T-helper 22 cell (primary cell): ENCODE measurements at places on chromosomes 7 and 10.

GRCh38 chr7:104174798-104175197, 33.0 kb downstream of the ORC5 start:
- no peak for DNase-seq

- DNase-seq = no peak
These were observed 74.3 kb downstream of the COL26A1 start for GRCh38 chr7:101436857-101437576.

DNA sequence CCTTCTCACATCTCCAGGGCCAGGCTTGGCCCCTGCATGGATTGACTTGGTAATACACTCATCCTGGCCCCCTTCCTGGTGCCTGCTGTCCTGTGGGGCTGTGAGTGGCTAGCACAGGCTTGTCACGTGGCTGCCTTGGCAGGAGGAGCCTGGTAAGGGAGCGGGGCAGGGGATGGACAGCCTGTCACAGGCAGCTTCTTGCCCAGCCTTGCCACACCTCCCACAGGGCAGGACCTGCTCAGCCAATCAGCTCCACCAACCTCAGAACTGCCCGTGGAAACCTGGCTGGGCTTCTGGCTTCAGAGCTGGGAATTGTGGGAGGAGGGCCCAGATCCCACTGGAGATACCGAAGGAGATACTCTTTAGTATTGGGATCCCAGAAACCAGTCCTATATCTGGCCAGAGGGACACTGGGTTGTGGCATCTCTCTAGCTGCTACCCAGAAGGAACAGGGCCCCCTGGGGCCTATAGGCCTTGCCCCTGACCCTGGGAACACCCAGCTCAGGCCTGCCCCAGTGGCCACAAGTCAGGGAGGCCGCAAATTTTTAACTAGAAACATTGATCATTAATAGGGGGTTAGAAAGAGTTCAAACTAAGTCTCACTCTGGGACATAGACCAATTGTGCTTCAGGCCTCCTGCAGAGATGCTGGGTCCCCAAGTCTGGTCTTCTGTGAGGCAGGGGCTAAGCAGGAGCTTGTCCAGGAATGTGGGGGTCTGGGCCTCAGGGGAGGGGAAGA, at the start of gene HOGA1:
TSS of gene HOGA1 (plus strand) at position 330 of the 738 bp plus-strand sequence. CDS start at position 645, 315 bp downstream.
- DNase-seq = no peak

DNA sequence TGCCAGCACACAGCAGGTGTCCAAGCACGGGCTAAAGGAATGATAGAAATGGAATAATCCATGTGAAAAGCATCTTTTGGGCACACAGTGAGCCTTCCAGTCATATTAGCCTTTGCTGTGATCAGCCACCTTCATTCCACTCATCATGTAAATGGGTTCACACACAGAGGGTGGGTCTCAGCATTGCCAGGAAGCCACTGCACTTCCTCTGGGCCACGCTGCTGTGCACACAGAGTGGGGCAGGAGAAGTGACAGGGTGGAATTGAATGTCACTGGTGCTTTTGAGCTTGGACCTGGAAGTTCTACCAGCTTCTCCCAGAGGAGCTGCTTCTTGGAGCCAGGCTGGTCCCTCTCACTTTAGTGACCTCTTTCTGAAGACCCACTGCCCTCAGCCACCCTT, 203.5 kb downstream of the USP6NL start:
- DNase-seq = no peak

- no peak for DNase-seq
These were observed 122.6 kb downstream of the MYL10 start for GRCh38 chr7:101506531-101506930.

- no peak for DNase-seq
These were observed 4.8 kb upstream of the ADD3 start for GRCh38 chr10:110002801-110003523.

DNA sequence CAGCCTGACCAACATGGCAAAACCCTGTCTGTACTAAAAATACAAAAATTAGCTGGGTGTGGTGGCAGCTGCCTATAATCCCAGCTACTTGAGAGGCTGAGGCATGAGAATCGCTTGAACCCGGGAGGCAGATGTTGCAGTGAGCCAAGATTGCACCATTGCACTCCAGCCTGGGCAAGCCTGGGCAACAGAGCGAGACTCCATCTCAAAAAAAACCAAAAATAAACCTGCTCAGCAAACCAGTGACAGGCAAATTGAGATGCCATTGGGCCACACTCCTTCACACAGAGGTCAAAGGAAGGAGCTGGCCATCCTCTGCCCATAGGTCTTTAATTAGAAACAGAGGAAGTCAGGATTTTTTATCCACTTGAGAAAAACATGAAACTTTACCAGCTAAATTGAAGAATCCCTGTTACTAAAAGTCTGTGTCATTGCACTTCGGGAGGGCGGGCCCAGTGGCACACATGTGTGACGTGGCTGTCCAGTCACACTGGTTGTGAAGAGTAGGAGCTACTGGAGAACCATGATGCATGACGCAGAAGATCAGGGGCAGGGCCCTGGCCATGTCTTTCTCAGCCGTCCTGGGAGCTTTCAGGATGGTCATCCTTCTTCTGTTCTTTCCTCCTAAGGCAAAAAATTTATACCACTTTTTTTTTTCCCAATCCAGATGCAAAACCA, 118.3 kb upstream of the ZNF438 start:
- no peak for DNase-seq

DNA sequence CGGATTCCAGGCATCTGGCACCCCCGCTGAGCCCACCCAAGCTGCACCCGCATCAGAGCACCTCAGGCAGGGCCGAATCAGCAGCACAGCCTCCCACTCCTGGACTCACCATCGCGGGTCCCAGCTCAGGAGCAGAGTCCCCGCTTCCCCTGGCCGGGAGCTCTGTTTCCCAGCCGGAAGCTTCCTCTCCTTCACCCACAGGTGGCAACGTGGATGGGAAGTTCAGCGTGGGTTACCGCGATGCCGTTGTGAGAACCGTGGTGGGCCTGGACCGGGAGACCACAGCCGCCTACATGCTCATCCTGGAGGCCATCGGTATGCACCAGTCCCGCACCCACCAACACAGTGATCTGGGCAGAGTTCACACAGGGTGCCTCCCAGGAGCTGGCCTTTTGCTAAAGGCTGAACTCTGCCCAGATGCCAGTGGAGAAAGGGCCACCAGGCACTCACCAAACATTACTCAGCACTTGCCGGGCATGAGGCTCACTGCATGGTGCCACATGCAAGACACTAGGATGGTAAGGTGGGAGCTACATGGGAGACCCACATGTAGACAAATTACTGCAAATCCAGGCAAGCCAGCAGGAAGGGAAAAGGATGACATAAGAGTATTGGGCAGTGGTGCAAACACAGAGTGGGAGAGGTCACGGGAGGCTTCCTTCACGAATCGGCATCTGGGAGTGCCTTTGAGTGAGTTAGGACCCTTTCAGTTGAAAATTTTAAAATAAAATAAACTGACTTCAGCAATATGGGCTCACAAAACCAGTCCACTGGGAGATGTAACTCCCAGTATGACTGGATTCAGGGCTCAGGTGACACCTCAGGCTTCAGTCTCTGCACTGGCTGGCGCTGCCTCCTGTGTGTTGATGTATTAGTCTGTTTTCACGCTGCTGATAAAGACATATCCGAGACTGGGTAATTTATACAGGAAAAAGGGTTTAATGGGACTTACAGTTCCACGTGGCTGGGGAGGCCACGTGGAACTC, 10.4 kb downstream of the C10orf105 start:
- DNase-seq = no peak

- no peak for DNase-seq
These were observed 394.7 kb upstream of the AKR1E2 start for GRCh38 chr10:4431114-4431863.

DNA sequence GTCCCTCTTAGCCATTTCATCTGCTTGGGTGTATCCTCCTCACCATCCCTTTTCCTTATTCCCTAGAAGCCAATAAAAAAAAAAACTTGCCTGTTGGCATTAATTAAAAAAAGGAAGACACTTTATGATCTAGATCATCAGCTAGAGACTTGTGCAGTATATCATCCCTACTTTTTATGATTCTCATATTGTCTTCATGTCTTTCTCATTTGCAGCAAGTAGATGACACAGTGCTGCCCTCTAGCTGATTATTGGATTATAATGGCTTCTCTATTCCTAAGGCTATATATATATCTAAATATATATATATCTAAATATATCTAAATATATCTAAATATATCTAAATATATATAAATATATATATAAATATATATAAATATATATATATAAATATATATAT, 272.4 kb upstream of the LRGUK start:
- no peak for DNase-seq

DNA sequence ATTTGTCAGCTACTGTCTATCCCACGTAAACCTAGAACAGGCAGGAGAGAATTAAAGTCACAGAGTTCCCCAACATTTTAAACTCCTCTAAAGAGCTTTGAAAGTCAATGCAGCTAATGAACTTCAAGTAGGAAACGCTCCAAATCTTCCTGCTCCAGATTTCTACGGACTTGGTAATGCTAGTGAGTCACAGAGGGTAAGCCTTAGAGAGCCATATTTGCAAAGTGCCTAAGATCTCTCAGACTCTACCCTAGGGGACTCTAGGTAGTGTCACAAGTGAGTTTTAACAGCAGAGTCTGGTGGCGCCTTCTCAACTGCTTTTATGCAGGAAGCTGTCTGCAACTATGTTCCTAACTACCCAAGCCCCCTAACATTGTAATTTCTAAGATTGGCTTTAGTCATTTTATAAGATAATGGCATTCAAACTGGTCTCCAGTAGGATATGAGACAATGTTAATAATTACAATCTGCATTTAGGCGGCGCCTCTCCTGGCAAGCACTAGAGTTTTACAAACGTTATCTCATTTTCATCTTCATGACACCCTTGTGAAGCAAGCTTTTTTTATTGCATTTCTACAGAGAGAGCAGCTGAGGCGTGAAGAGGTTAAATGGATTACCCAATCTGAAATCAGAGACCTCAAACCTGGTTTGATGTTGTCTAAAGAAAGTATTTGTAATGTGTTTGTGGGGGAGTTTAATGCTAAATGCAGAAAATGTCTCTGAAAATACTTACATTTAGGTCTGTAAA, 22.0 kb upstream of the FZD1 start:
- DNase-seq = no peak

DNA sequence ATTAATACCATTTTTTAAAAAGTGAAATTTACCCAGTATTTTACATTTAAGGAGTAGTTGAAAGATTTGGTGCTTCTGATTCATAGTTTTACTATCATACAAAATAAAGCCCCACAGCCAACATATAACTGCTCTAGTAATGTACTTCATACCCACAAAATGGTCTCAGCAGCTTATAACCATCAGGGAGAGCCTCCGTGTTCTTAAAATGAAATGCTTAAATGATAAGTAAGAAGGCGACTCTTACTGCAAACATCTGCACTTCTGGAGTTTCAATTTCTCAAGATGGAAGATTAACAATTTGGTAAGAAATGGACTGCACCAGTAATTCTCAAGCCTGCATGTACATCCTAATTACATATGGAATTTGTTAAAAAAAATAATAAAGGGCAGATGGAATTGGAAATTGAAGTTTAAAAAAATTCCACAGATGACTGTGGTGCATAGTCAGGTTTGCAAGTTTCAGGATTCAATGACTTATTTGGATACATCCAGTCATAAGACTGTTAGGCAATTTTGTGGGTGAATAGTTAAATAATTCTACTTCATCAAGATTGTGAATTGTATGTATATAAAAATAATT, 461.0 kb downstream of the KIF20B start:
- no peak for DNase-seq

GRCh38 chr7:114628362-114628761, 213.7 kb downstream of the FOXP2 start:
- DNase-seq = no peak

- no peak for DNase-seq
These were observed 10.5 kb downstream of the MKLN1 start for GRCh38 chr7:131338173-131338572.

DNA sequence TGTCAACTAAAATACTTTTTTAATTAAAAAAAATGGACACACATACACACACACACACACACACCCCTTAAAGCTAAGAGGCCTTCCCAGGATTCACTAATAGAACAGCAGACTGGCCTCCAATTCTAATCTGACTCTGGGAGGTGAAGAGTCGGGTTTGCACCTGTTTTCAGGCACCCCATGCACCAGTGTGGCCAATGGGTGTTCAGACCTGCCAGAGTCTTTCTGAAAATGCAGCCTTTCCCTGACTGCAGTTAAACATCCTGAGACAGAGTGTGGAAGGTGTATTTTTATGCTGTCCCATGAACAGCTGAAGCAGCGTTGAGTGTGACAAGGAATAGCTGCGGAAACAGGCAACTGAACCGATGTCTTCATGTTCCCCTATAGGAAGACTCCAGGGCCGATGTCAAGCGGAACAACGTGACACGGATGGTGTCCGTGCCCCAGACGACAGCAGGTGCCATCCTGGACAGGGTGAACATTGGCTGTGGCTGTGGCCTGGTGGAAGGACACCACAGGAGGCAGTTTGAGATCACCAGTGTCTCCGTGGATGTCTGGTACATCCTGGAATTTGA, 74.6 kb upstream of the LYZL2 start:
- no peak for DNase-seq

- no peak for DNase-seq
These were observed 33.3 kb downstream of the PLPP4 start for GRCh38 chr10:120490288-120490687.

- no peak for DNase-seq
These were observed 139.7 kb downstream of the TMEM26 start for GRCh38 chr10:61313460-61313859.
